ENCODE measurements at places on chromosomes 4 and X.

DNA sequence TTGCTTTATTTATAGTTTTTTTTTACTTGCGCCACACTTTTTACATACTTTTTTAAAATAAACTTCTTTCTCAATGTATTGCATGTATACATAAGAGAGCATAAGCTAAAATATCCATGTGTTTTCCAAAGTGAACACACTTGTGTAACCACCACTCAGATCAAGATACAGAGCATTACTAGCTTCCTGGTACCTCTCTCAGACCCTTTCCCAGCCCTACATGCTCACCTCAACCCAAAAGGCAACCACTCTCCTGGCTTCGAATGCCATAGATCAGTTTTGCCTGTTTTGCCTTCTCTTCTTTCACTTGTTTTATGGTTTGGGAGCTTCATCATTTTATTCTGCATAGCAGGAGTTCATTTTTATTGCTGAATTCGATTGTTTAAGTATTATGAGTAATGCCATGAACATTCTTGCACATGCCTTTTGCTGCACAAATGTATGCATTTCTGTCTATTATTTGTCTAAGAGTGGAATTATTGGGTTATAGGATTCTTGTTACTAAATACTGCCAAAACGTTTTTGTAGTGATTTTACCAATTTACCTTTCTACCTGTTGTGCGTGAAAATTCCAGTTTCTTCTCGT, 45.9 kb upstream of the NUDT6 start:
- DNase-seq, result no peak

GRCh38 chrX:28581522-28581921, 5.7 kb upstream of the IL1RAPL1 start:
- no peak for DNase-seq

DNA sequence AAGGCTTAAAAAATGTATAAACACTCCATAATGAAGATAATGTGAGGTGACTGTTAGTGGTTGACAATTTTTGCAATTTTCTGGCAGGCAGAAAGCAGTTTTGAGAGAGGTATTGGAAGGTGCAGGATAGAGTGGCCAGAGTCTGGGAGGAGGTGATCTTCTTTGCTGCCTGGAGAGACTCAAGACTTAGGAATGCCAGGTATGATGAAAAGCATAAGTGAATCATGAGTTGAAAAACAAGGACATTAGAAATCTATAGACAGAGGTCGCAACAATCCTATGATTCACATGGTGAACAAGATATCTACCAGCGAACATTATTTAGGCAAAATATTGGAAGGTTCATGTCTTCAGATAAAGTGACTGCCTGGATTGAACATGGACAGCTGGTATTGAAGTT, 118.5 kb downstream of the CFAP299 start:
- no peak for DNase-seq

DNA sequence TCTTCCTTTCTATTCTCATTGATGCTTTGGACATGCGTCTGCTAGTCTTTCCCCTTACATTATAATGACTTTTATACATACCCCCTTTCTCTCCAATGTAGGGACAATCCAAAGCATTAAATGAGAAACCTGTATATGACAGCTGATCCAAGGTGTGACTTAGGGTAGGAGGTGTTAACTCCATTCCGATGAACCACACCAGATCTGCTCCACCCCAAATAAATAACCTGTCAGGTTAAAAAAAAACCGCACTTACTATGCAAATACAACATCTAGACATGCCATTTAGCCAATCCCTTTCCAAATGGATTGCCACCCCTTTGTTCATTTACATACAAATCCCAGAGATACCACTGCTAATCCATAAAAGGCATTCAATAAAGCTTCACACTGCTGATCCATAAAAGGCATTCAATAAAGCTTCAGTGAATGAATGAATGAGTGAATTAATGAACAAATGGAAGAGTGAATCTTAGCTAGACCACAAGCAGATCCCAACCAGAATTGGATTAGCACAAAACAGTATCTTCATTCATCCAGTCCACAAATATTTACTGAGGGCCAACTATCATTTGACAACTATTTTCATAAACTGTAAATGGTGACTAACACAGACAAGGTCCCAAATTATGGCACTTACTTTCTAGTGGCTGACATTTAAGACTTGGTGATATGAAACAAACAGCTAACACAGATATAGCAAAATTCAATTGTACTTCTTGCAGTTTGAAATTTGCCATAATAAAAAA, 158.9 kb upstream of the MAP3K15 start:
- no peak for DNase-seq

- peak; percentile 38 for DNase-seq
Observed at GRCh38 chr4:40515398-40516293, 114.0 kb downstream of the RBM47 start.

GRCh38 chr4:138039010-138039409, 203.1 kb downstream of the SLC7A11 start:
- DNase-seq, result no peak

DNA sequence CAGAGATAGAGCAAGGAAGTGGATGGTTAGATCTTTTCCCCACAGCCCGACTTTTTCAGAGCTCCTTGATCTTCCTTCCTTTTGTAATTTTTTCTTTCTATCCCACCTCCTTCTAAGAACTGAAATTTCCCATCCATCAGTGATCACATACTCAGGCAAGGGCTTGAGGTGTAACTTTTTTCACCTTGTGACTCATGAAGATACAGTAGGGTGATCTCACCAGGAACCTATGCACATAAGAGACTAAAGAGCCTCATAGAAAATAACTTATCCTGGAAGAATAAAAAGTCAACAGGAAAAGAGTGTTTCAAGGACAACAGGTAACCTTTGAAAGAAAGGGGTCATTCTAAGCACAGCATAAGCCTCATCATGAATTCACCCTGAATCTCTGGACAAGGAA, 131.2 kb upstream of the HCCS start:
- no peak for DNase-seq

DNA sequence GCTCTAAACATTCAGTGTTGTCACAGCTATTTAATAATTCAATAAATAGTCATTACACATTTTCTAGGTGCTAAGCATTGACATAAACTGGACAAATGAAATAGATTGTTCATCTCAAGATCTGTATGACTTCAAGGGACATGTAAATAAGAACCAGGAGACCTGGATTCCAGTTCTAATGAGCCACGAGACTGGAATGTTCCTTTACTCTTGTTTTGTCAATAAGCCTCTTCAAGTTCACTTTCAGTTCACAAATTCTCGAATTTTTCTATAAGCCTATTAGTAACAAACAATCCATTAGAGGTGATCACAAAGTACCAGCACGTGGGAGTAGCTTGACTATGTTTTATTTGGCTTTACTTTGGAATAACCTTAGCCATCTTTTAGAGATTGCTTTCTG, 514.0 kb upstream of the SMIM31 start:
- DNase-seq, result no peak

DNA sequence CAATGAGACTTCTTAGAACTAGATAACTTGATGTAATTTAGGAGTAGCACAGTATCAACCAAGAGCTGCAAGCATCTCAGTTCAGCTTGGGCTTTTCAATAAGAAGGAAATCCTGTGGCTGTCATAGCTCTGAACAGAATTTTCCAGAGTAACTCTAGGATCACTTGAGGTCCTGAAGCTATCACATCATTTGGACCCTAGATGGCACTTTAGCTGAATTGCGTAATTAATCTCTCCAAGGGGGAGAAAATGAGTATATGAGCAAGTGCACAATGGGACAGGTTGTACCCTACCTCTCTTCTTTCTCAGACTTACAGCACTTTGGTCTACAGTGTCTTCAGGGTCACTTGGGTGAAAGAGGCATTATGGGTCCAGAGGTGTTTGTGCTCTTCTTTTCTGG, 45.2 kb downstream of the SLC4A4 start:
- no peak for DNase-seq

- DNase-seq, result no peak
Observed at GRCh38 chrX:10904220-10904619, 206.9 kb upstream of the HCCS start.

DNA sequence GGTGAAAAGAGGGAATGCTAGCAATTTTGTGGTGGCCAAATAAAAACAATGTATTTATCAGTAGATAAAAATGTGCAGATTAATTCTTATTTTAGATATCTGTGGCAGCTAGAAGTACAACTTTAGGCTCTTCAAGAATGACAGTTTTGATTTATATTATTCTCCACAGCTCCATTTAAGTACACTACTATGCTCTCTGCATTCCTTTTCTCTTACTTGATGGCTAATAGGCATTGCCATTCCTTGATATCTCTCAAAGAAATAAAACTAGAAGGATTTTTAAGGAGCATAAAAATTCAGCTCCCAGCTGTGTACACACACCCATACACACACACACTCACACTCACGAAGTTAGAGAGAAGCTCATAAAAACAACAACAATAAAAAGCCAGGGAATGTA, 59.4 kb upstream of the H2AZ1 start:
- no peak for DNase-seq

DNA sequence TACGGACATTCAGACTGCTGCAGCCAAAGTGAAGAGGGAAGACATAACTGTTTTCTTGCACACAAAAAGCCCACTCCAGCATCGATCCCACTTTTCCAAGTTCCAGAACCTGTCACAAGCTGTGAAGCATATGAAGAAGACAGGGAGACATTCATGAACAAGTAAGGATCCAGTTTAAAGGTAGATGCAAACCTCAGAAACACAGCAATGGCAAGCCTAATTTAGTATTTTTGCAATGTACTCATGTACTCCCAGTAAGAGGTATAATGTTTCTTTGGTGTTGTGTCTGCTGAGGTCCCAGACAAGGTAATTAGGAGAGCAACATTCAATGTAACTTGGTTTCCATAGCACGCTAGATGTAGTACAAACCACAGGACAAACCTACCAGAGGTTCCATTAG, 4.6 kb downstream of the AFP start:
- DNase-seq, result no peak

DNA sequence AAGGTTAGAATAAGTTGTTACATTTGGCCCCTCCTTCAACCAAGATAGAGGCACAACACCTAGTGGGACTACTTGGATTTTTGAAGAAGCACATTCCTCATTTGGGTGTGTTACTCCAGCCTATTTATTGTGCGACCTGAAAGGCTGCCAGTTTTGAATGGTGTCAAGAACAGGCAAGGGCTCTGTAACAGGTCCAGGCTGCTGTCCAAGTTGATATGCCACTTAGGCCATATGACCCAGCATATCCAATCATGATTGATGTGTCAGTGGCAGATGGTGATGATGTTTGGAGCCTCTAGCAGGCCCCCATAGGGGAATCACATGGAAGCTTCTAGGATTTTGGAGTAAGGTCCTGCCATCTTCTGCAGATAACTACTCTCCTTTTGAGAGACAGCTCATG, 35.5 kb upstream of the UGT2B4 start:
- DNase-seq, result no peak

DNA sequence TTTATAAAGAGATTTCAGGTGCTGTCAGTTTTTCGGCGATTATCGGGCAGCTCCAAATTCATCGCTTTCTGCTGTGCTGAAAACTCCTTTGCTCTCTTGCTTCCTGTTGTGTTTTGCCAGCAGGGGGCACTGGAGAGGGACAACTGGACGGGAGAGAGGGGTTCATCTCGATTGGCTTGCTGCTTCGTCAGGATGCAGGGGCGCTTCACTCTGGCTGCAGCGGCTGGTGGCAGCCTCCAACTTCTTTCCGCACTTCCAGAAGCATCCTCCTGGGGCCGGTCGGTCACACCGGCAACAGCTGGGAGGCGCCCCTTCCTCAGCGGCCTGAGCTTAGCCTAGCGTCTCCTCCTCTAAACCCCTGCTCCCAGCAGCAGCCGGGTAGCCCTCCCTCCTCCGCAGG, 29.5 kb downstream of the MSL3 start:
- peak; percentile 70 for DNase-seq

DNA sequence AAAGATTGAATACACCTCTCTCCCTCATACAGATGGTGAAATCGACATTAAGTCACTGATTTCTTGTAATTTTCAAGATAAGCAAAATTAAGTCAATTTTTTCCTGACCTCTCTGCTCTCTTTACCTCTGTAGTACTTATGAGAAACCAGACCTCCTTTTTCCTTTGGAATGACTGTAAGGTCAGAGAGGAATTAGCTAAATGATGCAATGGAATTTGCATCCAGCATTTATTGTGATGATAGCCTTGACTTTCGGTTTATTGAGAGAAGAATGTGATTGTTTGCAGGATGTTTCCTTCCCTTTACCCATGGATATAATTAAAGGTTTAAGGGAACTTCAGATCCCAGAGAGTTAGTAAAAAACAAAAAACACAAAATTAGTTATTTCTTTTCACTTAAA, 22.4 kb downstream of the STK26 start:
- DNase-seq, result no peak

DNA sequence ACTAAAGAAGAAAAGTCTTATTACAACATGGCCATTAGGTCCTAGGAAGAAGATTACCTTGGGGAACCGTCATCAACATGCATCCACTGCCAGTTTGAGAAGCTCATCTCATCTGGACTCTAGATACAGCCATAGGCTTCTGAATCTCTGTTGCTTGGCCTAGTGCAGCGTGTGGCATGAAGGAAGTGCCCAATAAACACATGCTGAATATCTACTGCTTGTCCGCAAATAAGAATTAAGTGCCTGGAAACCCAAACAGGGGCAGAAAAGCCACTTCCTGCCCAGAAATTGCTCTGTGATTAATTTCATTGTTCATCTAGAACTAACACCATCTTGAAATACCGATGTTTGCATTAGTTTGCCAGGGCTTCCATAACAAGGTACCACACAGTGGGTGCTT, 241.1 kb upstream of the KLF3 start:
- DNase-seq, result peak; percentile 16

DNA sequence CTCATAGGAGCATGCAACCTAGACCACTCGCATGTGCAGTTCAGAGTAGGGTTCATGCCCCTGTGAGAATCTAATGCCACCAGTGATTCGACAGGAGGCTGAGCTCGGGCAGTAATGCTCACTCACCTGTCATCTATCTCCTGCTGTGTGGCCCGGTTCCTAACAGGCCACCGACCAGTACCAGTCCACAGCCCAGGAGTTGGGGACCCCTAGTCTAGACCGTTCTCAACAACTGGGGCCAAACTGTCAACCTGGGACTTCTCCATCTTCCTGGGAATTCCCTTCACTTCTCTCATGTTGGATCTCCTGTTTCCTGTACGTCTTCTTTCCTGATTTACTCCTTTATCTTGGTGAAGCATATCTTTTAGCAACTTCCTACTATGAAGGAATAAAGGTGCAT, 79.4 kb upstream of the HELT start:
- no peak for DNase-seq

DNA sequence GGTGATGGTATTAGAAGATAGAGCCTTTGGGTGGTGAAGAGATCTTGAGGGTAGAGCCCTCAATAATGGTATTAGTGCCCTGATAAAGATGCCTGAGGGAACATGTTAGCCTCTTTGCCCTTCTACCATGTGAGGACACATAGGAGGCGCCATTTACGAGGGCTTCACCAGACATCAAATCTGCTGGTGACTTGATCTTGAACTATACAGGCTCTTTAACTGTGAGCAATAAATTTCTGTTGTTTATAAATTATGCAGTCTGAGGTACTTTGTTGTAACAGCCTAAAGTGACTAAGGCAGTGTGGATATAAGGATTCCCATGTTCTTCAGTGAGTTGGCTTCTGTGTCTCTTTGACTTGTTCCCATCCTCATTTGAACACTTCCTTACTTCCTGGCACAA, 11.8 kb downstream of the MOB1B start:
- DNase-seq, result no peak
